AG04449 (cell line): ENCODE measurements at places on chromosomes 4 and X.

- DNase-seq: no peak
Observed at GRCh38 chrX:6004529-6004928, 224.1 kb downstream of the NLGN4X start.

- no peak for DNase-seq
Observed at GRCh38 chr4:24973404-24973746, 57.4 kb downstream of the LGI2 start.

GRCh38 chr4:186882293-186882692, 158.6 kb upstream of the FAT1 start:
- no peak for DNase-seq

DNA sequence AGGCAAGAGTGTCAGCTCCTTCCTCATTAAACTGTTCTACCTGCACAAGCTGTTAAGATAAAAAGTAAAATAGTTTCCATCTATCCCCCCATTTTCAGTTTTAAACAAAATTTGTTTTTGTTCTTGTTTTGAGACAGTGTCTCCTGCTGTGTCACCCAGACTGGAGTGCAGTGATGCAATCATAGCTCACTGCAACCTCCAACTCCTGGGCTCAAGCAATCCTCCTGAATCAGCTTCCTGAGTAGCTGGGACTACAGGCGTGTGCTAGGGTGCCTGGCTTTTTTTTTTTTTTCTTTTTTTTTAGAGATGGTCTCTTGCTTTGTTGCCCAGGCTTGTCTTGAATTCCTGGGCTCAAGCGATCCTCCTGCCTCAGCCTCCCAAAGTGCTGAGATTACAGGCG, 105.4 kb downstream of the HS6ST2 start:
- no peak for DNase-seq

DNA sequence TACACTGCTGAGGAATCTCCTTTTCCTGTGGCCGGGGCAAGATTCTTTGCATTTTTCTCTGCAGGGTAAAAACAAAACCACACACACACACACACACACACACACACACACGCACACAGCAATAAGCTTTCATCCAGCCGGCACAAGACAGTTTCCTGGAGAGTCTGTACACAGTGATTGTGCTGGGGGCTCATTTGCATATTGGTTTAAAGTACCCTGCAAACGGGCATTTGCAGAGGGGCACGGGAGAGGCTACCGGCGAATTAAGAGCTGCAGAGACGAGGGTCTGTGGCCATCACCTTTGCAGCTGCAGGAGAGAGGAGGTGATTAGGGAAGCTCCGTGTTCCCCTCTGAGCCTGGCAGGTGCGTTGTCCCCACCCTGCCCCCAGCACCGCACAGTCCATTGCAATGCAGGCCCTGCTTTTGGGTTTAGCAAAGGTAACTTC, 219.9 kb downstream of the SHOX start:
- no peak for DNase-seq

DNA sequence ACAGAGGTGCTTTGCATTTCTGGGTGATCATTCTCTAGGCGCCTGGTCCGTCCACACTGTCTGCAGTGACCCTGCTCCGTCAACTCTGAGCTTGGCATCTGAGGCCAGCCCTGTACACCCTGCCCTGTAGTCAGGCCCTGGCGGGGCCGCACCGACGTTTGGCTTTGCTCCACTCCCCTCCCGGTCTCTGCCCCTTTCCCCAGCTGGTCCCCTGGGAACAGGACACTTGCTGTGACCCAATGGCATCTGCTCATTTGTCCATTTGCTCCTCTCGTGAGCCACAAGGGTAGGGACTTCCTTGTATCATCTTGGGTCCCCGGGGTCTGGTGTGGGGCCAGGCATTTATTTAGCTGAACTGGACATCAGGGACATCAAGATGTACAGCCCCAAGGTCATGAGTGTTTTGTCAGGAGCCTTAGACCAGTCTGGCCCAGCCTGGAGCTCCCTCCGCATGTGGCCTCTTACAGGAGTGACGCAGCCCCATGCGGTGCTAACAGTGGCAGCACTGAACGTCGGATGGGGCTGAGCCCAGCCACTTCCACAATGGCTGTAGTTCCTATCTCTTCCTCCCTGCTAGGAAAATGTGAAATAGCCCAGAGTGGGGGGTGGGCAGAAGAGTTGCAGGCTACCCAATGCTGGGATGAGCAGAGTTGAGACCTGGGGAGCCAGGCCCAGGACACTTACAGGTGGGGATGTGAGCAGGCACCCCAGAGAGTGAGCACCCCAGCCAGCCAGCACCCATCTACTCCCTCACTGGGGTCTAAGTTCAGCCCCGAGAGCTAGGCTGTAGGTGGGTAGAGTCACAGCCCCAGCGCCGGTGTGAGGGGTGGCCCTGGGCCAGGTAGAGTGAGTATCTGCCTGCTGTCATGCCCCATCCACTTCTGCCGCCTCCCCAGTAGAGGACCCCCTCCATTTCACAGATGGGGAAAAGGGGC, 2.0 kb upstream of the SH3BP2 start:
- no peak for DNase-seq

DNA sequence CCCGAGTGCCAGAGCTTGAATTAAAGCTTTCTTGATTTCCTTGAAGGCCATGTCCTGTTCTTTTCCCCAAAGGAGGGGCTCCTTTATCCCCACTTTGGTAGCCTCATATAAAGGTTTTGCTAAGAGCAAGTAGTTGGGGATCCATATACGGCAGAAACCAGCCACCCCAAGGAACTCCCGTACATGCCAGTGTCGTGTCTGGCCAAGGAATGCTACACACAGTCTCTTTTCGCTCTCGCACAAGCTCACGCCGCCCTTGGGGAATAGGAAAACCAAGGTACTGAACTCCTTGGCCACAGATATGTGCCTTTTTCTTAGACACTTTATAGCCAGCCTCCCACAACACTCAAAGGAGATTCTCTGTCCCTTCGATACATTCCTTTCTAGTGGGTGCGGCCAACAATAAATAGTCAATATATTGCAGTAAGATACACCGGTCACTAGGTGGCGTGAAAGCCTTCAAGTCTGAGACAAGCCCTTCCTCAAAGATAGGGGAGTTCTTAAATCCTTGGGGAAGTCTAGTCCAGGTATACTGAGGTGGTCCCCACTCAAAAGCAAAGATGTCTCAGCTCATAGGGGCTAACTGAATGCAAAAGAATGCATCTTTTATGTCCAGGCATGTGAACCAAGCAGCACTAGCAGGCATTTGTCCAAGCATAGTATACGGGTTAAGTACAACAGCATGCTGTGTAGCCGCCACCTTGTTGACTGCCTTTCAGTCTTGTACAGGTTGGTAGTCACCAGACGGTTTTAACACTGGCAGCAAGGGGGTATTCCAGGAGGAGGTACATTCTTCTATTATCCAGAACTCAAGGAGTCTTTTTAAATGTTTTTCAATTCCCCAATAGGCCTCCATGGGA, 57.8 kb upstream of the XAGE1B start:
- no peak for DNase-seq

DNA sequence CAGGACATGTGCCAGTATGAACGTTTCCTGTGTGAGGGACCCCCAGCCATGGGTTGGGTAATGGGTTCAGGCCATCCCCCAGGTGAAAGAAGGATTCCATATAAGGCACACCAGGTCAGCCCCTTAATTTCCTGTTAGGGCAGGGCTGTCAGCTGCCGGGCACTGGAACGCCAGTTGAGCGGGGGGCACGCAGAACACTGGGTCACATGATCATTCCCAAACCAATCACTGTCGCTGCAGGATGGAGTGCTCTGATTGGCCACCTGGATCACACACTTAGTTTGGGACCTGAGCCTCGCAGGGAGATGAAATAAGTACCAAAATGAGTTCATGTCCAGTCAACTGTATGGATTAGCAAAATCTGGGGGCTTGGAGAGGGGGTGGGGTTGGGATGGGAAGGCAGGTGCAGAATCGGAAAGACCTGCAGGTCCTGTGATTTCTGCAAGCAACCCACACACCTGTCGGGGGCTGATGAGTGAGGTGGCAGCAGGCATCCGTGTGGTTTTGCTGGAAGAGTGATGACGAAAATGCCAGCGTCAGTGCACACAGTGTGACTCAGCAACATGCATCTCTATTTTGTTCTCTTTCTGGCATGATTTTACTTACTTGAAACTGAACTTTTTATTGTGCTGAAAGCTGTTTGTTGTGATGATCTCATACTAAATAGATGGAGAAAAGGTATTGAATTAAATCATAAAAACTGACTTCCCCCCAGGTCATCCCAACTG, 32.2 kb downstream of the RNF212 start:
- DNase-seq: no peak

DNA sequence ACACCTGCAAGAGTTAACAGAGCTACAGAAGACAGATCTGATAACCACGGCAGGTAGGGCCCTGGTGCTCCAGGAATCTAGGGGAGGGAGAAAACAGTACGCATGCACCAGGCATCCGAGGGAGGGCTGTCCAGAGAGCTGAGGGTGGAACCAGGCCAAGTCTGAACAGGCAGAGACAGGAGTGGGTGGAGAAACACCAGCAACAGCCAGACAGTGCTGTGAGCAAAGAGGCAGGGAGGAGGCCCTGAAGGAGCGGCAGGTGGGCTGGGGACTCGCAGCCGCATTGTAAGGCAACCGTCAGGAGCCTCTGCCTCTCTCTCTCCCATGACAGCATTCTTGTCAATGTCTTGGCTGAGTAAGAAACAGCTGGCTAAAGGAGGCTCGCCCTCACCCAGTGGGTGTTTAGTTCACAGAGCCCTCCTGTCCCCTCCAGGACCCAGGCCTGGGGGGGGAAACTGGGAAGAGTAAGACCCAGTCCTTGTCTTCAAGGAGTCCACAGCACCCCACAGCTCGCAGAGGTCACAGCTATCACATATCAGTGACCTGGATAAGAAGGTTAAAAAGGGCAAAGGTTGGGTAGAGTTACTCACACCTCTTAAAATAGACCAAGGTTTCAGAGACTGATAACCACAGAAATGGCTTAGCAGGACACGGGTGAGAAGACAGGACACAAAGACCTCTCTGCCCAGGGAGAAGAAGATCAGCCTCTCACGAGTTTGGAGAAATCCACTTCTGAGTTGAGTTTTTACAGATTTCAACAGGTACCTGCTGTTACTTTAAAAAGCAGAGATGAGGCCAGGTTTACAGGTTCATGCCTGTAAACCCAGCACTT, 10.5 kb downstream of the ACSL1 start:
- DNase-seq: no peak

DNA sequence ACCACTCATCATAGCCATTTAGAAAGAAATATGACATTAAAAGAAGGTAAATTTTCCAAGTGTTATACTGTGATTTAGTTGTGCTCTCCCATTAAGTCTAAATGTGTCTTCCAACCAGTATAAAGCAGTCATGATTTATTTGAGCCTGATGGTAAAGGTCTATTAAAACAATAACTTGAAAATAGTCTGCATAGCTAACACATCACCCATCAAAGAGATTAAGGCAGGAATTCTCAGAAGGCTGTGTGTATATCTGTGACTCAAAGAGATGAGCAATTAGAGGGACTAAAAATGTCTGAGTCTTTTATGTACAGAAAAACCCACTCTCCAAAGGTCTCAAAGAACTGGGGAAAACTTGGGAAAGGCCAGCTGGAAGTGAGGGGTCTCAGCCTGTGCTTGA, 70.3 kb upstream of the IQCM start:
- peak; percentile 70 for DNase-seq

GRCh38 chr4:5719350-5720055, 8.5 kb downstream of the EVC start:
- DNase-seq: no peak

- DNase-seq: no peak
Observed at GRCh38 chrX:24515447-24515846, 50.4 kb downstream of the PDK3 start.

- DNase-seq: no peak
Observed at GRCh38 chr4:2765832-2766526, 9.8 kb upstream of the TNIP2 start.

DNA sequence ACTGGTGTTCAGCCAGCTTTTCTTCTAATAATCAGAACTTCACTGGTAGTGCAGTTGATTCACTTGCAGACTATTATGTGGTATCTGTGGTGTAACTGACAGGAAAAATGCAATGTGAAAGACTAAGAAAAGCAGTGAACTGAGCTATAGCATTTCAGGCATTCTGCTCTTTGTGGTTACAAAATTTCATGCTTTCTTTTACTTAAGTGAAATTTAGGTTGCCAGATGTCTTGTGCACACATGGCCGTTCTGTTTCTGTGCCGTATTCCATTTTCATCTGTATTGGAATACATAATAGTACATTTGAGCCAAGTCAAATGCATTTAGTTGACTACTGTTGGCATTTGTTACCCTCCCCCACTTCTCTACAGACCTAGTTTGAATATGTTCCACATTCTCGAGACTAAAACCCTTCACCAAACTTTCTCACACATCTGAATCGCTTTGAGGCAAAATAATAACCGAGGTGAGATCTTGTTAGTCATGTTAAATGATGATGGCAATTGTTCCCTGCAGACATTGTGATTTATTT, 8.2 kb downstream of the RTL3 start:
- DNase-seq: peak; percentile 63

GRCh38 chr4:137922721-137923120, 319.4 kb downstream of the SLC7A11 start:
- no peak for DNase-seq

DNA sequence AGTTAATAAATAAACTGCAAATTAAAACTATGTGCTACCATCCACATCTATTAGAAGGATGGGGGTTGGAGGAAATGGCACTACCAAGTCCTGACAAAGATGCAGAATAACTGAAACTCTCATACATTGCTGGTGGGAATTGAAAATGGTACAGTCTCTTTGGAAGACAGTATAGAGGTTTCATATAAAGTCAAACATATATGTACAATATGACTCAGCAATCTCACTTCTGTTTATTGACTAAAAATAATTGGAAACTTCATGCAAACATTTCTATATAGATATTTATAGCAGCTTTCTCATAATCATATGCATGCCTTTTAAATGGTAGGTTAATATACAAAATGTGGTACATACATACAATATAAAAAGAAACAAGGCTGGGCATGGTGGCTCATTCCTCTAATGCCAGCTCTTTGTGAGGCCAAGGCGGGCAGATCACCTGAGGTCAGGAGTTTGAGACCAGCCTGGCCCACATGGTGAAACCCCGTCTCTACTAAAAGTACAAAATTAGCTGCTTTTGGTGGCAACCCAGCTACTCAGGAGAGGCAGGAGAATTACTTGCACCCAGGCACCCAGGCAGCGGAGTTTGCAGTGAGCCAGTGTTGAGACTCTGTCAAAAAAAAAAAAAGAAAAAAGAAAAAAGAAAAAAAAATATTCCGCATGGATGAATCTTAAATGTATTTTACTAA, 225.0 kb upstream of the CXXC4 start:
- DNase-seq: no peak

- no peak for DNase-seq
Observed at GRCh38 chr4:48100256-48100655, 33.8 kb downstream of the TXK start.

DNA sequence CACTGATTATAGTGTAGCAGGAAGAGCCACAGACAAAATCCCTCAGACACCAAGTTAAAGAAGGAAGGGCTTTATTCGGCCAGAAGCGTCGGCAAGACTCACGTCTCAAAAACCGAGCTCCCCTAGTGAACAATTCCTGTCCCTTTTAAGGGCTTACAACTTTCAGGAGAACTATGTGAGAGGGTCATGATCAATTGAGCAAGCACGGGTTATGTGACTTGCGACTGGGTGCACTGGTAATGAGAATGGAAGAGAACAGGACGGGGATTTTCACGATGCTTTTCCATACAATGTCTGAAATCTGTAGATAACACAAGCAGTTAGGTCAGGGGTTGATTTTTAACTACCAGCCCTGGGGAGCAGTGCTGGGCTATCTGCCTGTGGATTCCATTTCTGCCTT, 116.7 kb downstream of the MFAP3L start:
- no peak for DNase-seq
